ENCODE measurements at places on chromosomes 16 and 17.
A peak's percentile ranks its signal among the peaks of the same experiment; 100 is the strongest.

- no peak for DNase-seq
These were observed 10.2 kb downstream of the TBKBP1 start for GRCh38 chr17:47704116-47704515.

- DNase-seq: no peak
These were observed 156.7 kb downstream of the ZNF423 start for GRCh38 chr16:49698931-49699840.

DNA sequence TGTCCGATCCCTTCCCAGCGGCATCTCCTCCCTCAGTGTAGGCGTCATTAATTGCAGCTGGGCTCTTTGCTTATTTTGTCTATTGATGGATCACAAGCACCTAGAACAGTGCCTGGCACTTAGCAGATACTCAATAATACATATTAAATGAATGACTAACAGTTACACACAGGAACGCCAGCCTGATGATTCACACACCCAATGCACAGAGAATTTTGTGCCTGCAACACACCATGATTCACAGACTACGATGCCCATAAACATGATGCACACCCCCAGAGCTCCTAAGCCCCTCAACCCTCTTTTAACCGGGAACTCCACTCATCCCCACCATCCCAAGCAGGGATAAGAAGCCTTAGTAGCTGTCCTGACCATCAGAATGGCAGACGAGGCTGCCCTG, 66.6 kb upstream of the TMEM97 start:
- DNase-seq: no peak

- DNase-seq: no peak
These were observed 11.3 kb downstream of the RAI1 start for GRCh38 chr17:17692353-17693252.

- no peak for DNase-seq
These were observed 13.3 kb downstream of the CDH3 start for GRCh38 chr16:68658341-68658973.

GRCh38 chr16:1621851-1622250, 9.7 kb downstream of the CRAMP1 start:
- DNase-seq: no peak

GRCh38 chr17:65794572-65794971, 233.1 kb upstream of the AXIN2 start:
- DNase-seq: peak; percentile 13

GRCh38 chr17:81065500-81065899, 30.5 kb downstream of the BAIAP2 start:
- no peak for DNase-seq

DNA sequence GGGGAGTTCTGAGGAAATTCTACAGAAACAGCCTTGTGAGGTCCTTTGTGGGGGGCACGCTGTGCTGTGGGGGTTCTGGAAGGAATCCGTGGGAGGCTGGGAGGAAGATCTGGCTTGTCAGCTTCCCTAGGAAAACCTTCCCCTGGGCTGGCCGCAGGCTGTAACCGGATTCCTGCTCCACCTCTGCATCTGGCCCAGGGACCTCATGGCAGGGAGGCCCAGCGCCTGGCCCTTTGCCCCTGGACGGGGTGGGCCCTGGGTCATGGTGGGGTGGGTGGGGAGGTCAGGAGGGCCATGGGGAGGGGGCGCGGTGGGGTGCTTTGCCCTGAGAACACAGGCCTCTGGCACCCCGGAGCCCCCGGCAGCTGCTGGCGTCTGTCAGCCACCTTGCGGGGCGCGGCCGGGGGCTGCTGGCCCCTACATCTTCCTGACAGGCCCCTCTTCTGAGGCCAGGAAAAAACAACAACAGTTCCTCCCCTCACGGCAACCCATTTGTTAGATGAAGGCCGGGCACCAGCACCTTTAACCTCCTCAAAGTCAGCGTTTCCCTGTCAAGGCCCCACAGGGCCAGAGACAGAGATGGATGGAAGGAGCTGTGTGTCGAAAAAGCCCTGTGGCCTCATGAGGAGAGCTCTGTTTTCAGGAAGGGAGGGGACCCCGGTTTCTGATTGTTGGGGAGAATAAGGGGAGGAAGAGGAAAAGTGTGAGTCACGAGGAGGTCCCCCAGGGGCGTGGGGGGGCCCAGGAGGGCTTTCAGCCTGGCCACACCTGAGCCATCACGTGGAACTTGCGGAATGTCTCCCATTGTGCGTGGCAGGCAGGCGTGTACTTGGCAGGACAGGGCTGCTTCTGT, 3.6 kb upstream of the MEOX1 start:
- no peak for DNase-seq

DNA sequence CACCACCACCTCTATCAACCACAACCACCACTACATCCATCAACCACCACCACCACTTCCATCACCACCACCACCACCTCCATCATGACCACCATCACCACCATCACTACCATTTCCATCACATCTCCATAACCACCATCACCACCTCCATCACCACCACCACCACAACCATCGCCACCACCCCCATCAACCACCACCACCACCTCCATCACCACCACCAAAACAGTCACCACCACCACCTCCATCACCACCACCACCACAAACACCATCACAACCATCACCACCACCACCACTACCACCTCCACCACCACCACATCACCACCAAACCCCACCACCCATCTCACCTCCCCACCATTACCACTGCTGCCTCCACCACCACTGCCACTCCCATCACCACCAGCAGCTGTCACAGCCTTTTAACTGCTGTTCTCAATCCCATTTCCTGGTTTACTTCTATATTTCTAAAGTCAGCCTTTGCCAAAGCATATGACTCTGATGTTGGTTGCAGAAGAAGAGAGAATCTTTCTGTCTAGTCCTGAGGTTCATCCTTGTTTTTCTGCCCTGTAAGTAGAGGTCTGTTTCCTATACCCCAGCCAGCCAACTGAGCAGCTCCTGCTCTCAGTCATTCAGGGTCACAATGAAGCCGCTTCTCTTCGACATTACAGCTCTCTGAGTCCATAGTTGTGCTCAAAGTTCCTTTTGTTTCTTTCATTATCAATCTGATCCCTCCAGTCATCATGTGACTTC, 14.0 kb downstream of the MARCHF10 start:
- DNase-seq: peak; percentile 22

- DNase-seq: no peak
These were observed 104.1 kb downstream of the CDH13 start for GRCh38 chr16:82730901-82731300.

GRCh38 chr17:43553573-43553972, 7.4 kb upstream of the ETV4 start:
- DNase-seq: no peak

- DNase-seq: no peak
These were observed 23.5 kb downstream of the KIAA0513 start for GRCh38 chr16:85051067-85051581.

DNA sequence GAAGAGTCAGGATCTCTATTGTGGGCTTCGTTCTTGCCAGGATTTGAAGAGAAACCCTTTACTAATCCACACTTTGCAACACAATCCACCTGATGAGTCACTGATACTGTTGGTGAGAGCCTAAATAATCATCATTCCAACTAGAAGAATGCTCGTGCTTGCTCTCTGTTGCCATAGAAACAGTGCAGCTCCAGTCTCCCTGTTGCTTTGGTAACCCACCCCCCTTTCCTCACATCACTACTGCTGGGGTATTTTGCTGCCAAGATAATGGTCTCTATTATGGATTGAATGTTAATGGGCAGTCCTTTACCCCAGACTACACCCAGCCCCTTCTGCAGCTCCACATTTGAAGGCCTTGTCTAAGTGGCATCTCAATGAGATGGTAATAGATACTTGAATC, 190.4 kb downstream of the ABCC12 start:
- DNase-seq: no peak

- no peak for DNase-seq
These were observed 35.3 kb upstream of the TBC1D3K start for GRCh38 chr17:37888881-37889280.

DNA sequence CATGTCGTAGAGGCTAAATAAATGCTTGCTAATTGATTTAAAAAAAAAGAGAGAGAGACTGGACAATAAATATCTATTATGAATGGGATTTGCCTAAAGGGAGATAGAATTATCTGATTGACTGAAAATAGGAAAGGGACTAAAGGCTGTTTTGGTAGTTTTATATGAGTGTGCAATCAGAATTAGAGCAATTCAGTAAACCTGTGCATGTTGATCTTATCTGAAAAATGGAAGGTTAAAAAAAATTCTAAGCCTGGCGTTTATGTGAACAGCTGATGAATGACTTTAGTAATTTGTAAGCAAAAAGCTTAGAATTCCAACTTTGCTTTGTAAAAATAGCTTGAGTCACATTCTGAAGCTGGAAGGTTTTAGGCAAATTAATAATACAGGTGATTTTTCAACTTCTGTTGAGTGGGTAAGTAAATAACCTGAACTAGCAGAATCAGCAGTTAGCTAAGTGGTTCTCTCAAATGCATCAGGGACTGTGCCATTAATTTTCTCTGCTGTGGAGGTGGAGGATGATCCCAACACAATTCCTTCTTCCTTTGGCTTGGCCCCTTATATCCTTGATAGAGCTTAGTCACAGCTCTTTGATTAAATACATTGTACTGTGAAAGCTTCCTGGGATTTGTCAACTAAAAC, 254.4 kb downstream of the PHKB start:
- no peak for DNase-seq

GRCh38 chr16:59878479-59878878, 1144.4 kb upstream of the GOT2 start:
- DNase-seq: no peak

DNA sequence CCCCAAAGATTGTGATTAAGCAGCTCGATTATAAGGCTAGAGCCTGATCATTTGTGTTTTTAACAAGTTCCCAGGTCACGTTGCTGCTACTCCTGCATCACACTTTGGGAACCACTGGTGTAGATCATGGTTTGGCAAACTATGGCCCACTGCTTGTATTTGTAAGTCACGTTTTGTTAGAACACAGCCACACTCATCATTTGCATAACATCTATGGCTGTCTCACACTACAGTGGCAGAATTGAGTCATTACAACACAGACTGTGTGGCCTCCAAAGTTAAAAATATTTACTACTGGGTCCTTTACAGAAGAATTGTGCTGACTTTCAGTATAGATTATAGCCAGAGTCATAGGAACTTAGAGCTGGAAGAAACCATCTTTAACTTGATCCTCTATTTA, 515.3 kb upstream of the PSMD7 start:
- no peak for DNase-seq

- DNase-seq: peak; percentile 40
These were observed 1.6 kb downstream of the PYCARD start for GRCh38 chr16:31200821-31201568.

- no peak for DNase-seq
These were observed 7.0 kb upstream of the ZKSCAN2 start for GRCh38 chr16:25264597-25264996.

DNA sequence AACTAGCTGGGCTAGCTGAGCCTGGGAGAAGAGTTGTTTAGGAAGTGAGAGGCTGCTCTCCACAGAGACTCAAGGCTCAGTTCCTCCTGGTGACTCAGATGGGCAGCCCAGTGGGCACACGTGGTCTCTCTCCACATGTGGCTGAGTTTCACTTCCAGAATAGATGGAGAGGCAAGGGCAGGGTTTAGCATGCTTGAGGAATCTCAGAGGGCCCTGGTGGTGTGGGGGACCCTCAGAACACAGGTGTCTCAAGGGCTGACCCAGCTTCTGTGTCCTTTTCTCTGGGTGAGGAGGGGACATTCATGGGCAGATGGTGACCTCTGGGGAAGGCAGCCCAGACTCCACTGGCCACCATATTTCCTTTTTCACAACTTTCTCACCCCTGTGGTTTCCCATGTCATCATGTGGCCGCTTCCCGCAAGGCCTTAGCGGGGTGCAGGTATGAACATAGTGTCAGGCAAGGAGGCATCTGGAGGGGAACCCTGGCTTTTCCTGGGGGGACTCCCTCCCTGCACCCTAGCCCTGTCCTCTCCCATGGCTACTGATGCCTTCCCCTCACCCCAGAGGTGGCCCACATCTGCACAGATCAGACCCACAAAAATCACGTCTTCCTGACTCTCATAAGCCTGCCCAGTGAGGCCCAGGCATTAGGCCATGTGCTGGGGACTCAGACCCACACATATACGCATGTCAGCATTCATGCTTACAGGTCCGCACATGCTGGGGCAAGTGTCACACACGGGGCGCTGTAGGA, 3.3 kb downstream of the GRN start:
- DNase-seq: peak; percentile 76

GRCh38 chr16:87371261-87371866, 12.2 kb downstream of the FBXO31 start:
- DNase-seq: no peak

- no peak for DNase-seq
These were observed 94.2 kb downstream of the MAP2K4 start for GRCh38 chr17:12114686-12115418.

- DNase-seq: peak; percentile 21
These were observed 4.7 kb downstream of the DYNC1LI2 start for GRCh38 chr16:66746682-66747081.

GRCh38 chr17:4422864-4423263, 10.9 kb upstream of the SPNS3 start:
- no peak for DNase-seq

DNA sequence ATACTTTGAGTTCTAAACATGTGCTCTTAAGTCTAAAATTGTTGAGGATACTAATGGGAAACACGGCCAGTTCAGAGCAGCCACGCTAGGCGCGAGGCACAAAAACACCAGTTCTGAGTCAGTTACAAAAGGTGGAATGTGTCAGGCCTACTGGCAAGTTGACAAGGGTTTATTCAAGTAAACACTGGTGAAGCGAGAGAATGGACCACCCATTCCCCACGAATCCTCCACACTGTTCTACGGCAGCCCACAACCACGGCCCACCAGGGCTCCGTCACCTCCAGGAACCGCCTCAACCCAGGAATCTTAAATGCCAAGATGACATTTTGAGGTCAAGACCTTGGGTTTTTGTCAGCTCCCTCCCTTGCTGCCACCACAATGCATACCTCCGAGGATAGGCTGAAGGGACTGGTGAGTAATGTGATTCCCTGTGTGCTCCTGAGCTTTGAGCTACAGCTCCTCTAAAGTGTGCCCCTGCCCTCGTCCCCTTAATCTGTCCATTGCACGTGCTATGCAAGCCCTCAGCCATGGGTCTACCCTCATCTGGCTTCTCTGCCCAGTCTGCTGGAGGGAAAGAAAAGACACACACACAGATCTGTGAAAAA, 28.5 kb upstream of the TRAP1 start:
- no peak for DNase-seq

DNA sequence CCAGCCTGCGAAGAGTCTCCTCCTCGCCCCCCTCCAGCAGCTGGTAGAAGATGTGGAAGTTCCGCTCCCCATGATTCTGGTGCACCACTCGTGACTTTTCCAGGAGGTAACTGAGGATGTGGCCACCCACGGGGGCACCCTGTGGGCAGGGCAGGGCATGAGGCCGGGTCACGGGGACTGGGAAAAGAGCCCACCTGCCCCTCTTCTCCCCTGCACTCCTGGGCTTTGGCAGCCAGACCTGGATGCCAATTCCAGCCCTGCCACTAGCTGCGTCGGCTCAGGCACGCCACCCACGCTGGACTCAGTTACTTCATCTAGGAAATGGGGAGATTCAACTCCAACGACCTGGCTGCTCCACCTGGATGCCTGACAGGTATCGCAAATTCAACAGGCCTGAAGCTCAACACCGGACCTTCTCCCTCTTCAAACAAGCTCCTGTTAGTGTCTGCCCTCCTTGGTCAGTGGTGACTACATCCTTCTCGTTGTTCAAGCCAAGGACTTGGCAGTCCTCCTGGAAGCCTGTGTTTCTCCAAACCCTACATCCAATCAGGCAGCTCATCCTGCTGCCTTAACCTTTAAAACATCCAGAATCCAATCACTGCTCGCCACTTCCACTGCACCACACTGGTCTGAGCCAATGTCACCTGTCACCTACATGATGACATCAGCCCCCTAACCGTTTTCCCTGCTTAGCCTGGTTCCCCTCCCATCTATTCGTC, 11.6 kb downstream of the MYO1C start:
- DNase-seq: no peak

Data from CD4-positive, alpha-beta T cell treated with Interleukin-4 for 1 hour (primary cell).